ENCODE measurements at places on chromosomes 4 and X.

DNA sequence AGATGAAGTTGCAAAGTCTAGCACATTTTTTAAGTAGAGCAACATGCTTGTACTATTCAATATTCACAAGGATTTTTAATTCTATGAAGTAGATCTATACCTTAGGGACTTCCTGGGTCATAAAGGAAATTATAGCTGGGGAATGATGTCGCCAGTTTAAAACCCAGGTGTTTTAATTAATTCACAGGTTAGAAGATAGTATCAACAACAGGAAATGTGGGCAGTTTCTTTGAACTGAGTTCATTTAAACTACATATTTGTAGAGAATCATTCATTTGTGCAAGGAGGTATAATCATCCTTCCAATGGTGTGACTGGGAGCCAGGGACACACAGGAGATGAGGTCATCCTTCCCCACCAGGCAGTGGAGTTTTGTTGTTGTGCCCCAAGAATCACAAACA lies 181.3 kb upstream of the KLF3 start:
- DNase-seq = no peak

DNA sequence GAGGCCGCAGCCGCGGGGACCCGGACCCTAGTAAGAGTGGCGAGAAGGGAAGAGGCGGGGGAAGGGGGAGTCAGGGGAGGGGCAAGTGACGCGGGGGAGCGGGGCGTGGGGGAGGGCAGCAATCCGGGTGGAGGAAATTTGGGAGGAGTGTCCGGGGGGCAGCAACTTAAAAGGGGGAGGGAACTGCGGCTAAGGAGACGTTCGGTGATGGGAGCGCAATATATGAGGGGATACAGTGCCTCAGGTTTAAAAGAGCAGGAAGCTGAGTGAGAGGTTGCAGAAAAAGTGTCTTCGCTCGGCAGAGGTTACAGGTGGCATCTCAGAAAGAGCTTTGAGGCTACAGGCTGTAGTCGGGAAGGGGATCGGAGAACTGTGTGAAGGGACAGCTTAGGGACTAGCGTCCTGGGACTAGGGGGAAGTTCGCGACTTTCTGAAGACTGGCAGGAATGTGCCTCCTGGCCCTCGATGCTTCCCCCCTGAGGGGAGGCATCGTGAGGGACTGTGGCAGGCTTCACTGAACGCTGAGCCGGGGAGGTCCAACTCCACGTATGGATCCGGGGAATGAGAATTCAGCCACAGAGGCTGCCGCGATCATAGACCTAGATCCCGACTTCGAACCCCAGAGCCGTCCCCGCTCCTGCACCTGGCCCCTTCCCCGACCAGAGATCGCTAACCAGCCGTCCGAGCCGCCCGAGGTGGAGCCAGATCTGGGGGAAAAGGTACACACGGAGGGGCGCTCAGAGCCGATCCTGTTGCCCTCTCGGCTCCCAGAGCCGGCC lies 519 bp downstream of the FOXO4 start:
- peak; percentile 76 for DNase-seq

DNA sequence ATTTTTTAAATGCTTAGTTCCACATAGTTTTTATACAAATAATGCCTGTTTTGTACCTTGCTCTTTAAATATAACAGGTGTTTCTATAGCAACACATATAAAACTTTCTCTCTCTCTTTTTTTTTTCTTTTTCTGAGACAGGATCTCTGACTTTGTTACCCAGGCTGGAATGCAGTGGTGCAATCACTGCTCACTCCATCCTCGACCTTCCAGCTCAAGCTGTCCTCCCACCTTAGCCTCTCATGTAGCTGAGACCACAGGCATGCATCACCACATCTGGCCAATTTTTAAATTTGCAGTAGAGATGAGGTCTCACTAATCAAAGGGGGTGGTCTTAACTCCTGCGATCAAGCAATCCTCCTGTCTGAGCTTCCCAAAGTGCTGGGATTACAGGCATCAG lies 18.3 kb upstream of the SULT1E1 start:
- DNase-seq = no peak

- no peak for DNase-seq
Measured at GRCh38 chr4:72827968-72828367, 241.5 kb downstream of the COX18 start.

- no peak for DNase-seq
Measured at GRCh38 chr4:172650758-172651530, 517.7 kb upstream of the GALNT7 start.

DNA sequence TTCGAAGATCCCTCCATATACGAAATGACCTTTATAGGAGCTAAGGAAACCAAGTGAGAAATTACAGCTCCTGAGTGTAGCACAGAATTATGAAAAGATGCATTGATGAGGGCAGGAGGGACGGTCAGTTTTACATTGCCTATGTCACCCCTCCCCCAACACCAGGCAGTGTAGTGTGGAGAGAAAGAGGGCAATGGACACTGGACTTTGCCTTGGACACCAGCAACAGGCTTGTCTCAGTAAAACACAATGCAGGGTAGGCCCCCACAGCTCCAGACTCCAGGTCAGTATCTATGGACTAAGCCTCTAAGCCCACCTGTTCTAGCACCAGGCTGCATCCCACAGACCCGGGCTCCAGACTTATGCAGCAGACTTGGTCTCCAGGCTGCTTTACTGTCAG lies 16.5 kb downstream of the APOOL start:
- DNase-seq = no peak

DNA sequence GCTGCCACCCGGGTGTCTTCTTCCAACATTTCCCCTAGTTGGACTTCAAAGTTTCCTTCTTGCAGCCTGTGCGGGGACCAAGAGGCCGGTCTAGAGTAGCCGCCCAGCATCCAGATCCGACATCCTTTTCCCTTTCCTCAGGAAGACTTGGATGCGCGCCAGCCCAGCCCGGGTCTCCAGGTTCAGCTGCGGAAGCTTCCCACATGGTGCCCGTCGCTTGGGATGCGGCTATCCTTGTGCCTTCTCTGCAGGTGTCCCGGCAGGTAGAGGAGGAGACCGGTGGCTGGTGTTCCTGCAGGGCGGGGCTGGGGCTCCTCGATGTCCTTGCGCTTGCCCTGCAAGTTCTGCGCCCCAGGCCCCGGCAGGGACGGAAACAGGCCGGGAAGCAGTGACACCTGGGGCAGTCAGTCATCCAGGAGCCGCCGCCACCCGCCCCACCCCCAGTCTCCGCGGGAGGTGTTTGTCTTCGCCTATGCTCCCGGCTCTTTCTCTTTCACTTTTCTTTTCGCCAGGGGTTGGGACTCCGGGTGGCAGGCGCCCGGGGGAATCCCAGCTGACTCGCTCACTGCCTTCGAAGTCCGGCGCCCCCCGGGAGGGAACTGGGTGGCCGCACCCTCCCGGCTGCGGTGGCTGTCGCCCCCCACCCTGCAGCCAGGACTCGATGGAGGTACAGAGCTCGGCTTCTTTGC lies at the start of gene IL15:
Gene IL15, plus strand, starts transcription at position 502 of the 689 bp plus-strand sequence. CDS start 82,882 bp downstream, outside the sequence.
- peak; percentile 88 for DNase-seq

- DNase-seq = no peak
Measured at GRCh38 chrX:97835969-97836368, 952.3 kb downstream of the RPA4 start.

DNA sequence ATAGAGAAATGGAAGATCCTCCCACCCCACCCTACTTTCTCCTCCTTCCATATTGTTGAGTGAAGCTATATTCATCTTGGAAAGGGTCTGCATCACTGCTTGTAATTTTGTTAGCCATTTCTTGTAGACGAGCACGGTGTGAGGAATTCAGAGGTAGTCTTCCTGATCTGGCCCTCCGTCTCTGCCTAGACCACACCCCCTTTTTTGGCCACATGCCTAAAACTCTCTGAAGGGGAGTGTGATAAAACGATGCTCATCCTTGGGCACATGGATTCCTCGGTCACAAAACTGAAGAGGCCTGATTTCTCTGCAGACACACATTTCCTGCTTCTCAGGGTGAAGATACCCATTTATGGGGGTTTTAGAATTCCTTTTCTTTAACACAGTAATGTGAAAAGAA lies 182.8 kb downstream of the LARP7 start:
- DNase-seq = no peak

GRCh38 chr4:82360298-82361177 lies 13.3 kb downstream of the HNRNPD start:
- peak; percentile 25 for DNase-seq

GRCh38 chr4:87268411-87268810 lies 48.0 kb upstream of the KLHL8 start:
- no peak for DNase-seq

- no peak for DNase-seq
Measured at GRCh38 chrX:115504167-115504566, 56.8 kb upstream of the PLS3 start.

GRCh38 chr4:53734584-53735353 lies 143.5 kb upstream of the LNX1 start:
- DNase-seq = no peak

DNA sequence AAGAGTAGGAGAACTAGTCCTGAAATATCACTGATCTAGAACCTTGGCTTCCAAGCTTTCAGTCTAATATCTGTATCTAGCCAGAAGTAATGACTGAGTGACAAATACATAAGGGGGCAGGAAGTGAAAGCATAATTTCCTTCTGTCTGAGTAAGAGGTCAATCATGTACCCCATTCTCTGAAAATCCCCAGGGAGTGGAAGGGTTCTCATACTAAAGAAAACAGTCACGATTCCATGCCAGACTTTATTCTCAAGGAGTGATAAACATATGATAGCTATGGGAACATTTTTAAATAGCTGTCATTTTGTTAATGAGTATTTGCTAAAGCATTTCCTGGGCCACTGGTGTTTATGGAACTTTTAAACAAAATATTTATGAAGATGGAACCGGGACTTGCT lies 308.5 kb downstream of the ARHGAP24 start:
- DNase-seq = no peak

DNA sequence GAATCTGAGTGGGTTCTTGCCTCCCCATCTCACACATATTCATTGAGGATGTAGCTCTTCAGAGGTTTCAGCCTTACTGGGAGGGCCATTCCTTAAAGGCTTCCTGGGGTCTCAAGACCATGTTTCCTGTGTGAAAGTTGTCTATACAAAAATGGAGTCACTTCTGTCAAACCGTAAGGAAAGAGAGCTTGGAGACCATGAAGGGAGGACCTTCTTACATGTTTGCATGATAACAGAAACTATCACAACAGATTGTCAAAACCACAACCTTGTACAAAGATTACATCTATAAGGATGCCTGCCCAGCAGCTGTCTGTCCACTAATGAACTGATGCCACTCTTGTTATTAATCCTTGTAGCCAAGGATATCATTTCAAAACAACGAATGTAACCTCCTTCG lies 139.3 kb downstream of the PDE5A start:
- no peak for DNase-seq

DNA sequence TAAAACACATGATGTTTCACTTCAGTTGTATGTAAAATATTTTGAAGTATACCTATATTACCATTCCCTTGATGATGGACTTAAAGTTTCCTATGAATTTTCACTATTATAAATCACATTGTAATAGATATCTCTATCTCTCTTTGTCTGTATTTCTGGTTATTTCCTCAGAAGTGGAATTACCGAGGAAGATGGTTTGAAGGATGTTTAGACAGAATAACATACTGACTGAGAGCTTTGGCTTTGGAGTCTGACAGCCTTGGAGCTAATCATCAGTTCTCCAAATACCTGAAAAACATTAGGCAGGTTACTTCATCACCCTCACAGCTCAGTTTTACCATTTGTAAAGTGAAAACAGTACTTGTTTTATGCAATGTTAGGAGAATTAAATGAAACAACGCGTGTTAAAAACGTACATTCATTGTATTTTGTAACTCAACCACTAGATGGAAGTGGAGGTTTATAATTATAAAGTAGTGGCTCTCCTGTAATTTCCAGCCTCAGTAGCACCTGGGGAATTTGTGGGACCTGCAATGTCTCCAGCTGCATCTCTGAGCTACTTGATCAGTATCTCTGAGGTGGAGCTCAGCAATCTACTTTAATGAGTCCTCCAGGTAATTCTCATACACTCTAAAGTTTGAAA lies 14.3 kb downstream of the JCHAIN start:
- DNase-seq = peak; percentile 18

DNA sequence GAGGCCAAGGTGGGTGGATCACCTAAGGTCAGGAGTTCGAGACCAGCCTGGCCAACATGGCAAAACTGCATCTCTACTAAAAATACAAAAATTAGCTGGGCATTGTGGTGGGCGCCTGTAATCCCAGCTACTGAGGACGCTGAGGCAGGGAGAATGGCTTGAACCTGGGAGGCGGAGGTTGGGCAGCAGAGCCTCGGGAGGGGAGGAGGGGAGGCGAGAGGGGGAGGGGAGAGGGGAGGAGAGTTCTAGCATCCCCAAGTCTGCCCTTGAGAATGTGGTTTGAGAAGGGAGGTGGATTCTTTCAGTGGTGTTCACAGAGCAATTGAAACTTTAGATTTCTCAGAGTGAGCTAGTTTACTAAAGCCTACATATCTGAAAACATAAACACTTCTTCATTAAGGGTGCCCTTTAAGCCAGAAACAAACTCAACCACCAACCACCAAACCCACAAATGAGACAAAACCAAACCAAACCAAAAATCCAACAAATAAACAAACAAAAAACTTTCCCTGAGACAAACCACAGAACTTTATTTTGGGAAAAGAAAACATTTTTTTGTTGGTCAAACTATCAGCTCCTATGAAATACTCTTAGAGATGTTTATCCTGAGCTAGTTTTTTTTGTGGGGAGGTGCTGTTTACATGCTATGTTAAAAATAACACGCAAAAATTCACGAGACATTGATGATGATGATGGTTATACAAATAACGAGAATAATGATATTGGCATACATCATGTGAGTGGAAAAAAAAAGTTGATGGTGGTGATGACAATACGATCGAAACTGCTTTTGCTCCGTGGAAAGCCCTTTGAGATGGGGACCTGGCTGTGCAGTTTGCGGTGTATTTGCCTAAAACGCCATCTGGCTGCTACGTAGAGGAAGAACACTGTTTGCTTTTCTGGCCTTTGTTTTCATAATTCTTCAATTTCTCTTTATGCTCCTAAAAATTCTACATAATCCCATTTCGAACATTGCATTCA lies 98.2 kb upstream of the PRKX start:
- no peak for DNase-seq

- no peak for DNase-seq
Measured at GRCh38 chr4:3872834-3873313, 106.7 kb downstream of the ADRA2C start.

GRCh38 chr4:1759818-1760223 lies 33.3 kb upstream of the FGFR3 start:
- DNase-seq = no peak

DNA sequence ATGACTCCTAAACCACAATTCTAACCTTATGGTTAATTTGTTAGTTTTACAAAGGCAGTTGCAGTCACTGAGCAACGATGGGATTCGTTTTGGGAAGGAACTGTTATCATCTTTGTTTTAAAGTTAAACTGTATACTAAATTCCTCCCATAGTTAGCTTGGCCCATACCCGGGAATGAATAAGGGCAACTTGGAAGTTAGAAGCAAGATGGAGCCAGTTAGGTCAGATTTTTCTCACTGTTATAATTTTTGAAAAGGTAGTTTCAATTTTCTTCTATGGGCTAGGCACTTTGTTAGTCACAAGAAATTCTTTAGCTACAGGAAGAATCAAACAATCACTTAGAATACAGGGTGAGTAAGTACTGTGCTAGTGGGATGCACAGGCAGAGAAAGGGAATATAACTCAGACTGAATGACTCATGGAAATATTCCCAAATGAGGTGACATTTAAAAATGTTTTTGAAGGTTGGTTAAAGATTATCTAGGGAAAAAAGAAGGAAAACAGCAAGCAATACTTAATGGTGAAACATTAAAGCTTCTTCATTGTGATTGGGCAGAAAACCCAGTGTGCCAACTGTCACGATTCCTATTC lies 153.6 kb downstream of the MAGEB17 start:
- DNase-seq = no peak

GRCh38 chrX:154542723-154543424 lies 3.8 kb downstream of the G6PD start:
- DNase-seq = no peak

Data from ELF-1 (cell line).